ENCODE measurements at places on chromosomes 3 and 15.

DNA sequence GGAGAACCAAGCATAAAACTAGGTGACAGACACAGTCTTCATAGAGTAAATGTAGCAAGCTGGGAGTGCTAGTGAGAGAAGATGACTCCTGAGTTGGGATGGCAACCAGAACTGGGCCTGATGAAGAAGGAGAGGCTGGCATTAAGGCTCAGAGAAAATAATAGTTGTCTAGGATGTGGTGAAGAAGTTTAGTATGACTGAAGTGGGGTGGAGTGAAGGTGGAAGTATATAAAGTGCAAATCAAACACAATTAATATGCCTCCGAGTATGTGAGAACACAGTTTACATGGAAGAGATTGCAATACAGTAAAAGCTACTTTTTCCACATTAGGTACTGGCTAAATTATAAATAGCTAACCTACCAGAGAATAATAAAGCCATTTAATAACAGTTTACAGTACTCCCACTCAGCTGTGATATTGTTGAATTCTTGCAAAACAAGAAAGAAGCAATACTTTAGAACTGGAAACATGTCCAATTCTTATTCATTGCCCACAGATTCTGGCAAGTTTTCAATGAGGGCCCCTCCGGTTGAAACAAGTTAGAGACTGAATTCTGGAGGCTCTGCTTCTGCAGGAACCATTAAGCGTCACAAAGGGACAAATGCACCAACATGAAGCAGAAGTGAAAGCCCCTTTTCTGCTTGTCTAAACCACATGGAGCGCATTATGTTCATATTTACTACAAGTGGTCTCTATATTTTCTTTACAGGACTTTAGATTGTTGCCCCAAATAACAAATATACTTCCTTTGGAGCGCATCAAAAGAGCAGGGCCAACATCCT is 243.7 kb downstream of the SLC9A9 start:
- no peak for DNase-seq

- DNase-seq = no peak
These were observed 168.8 kb upstream of the NDN start for GRCh38 chr15:23855947-23856346.

GRCh38 chr3:105938101-105938500 is 69.3 kb upstream of the CBLB start:
- no peak for DNase-seq

DNA sequence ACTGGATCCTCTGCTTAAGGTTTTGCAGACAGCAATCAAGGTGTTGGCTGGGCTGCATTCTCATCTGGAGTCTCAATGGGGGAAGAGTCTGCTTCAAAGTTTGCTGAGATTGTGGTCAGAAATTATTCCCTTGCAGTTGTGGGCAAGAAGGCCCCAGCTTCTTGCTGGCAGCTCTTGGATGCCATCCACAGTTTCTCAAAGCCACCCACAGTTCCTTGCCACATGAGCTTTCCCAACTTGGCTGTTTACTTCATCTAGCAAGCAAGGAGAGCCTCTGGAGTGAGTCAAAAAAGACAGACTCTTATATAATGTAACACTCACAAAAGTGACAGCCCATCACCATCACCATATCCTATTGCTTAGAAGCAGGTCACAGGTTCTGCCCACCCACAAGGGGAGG is 62.1 kb upstream of the ABHD2 start:
- DNase-seq = no peak

DNA sequence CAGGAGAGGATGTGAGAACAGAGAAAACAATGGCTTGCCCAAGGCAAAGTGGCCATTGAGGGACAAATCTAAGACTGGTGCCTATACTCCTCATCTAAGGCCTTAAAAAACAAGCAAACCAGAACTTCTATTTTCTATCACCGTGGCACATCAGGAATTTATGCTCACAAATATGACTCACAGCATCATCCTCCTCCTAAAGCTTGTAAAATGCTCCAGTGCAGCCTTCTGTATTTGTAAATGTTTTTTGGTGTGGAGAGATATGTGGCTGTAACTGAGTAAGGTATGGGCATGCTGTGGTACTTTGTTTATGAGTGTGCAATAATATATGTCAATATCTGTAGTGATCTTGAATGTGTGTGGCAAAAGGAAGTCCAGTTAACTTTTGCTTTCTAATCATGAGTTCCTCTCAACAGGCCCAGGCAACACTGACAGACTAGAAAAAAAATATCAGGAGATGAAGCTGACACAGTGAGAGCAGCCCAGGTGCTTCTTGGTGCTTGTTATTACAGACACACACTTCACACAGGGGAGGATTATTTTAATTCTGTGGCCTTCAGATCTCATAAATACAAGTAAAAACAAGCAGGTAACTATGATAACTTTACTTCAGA is 60.3 kb downstream of the CTNNB1 start:
- no peak for DNase-seq

- no peak for DNase-seq
These were observed 146.2 kb downstream of the LMLN start for GRCh38 chr3:198106265-198106664.

GRCh38 chr3:148896062-148896461 is 31.0 kb downstream of the CPA3 start:
- DNase-seq = no peak

DNA sequence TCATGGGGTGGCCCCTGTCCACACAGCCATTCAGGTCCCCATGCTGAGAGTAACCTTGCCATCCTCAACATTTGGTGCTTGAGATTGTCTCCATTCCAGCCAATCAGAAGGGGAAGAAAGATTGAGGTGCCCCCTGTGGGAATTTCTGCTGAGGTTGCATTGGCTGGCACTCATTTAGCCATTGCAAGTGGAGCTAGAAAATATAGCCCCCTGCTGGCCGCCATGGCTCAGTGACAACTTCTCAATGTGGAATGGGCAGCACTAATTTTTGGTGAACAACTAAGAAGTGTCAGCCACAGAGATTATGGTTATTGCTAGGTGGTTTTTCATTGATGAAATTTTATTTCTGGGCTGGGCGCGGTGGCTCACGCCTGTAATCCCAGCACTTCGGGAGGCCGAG is 22.0 kb downstream of the COL6A6 start:
- no peak for DNase-seq

DNA sequence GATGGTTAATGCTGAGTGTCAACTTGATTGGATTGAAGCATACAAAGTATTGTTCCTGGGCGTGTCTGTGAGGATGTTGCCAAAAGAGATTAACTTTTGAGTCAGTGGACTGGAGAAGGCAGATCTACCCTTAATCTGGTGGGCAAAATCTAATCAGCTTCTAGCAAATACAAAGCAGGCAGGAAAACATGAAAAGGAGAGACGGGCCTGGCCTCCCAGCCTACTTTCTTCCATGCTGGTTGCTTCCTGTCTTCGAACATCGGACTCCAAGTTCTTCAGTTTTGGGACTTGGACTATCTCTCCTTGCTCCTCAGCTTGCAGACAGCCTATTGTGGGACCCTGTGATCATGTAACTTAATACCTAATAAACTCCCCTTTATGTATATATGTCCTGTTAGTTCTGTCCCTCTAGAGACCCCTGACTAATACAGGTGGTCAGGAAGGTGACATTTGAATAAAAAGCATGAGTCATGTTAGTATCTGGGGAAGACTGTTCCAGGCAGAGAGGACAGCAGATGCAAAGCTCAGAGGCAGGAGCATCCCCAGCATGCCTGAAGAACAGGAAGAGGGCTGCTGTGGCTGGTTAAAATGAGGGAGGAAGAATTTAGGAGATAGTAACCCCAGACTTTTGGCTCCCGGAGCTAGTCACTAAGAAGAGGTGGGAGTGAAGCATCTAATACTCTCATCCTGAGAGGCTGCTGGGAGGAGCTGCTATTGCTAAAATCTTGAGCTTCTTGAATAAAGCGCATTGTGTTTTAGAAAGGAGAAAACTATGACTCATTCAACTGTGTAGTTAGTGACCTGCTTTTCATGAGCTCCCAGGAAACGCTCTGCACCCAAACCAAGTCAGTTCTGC is 207.4 kb upstream of the HES1 start:
- DNase-seq = no peak

DNA sequence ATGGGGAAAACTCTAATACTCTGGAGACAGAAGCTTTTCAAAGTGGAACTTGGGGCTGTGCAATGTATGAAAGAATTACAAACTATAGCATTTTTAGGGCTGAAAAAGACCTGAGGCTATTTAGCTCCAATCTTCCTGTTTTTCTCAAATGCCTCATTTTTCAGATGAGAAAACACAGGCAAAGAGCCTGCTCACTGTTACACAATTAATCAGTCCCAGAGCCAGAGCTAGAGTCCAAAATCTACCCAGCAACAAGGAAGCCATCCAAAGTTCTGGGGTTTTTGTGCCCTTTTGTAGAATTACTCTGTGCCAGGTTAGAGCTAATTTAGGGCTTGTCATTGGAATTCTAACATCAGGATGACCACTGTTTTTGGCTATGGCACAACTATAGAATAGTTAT is 45.5 kb downstream of the GPR149 start:
- no peak for DNase-seq

DNA sequence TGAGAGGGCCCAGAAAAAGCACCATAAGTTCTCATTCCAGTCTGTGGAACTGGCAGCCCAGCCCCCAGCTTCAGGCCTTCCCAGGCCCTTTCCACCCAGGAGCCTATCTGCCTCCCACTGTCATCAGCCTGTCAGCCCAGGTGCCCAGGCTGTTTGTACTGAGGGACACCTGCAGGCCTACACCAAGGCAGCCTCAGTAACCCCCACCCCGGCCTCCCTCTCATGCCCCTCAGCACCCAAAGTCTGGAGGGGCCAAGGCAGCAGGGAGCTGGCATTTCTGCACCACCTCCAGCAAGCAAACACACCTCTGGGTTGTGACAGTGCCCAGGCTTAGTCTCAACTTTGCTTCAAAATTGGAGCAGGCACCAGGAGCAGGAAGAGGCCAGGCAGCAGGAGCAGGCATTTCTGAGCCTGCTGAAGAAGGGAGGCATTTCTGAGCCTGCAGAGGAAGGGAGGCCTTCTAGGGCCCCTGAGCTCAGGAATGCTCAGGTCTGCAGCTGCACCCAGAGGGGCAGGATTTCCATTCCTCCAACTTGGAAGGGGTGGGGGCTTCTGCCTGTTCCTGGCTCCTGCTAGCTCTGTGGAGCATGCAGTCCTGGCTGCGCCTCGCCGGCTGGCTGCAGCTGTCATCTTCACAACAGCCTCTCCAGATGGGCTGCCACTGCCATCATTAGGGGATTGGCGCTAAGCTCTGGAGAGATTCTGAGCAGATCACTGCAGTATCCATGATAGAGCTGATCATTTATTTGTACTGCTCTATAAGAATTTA is 396.1 kb downstream of the UNC13C start:
- DNase-seq = no peak

GRCh38 chr15:79602731-79603130 is 170.6 kb downstream of the MINAR1 start:
- DNase-seq = no peak

DNA sequence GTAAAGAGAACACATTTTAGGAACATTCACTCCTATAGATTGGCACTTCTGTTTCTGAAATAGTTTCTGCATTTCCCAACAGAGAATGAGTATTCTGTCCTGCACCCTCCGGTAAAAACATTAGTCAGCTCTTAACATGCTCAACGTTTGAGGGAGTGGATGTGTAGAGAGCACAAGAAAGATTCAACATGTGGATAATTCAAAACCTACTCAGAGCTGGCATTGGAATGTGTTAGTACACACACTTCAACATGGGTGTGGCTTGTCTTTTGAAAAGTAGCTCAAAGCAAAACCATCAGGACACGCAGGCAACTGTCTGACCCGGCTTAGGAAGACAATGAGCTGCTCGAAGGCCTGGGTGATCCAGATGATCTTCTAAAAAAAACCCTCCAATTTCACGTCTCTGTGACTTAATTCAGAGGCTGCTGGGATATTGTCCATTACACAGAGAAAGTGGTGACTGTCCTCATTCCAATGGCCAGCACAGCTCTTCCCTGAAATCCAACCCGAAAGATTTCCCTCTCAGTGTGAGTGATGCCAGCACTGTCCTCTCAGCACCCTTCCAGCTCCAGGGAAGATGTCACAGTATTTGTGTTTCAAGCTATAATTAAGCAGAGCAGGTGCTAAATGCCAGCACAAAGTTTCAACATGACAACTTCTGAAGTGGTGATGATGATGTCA is 18.1 kb downstream of the FBN1 start:
- no peak for DNase-seq

- no peak for DNase-seq
These were observed 87.4 kb downstream of the NFKBIZ start for GRCh38 chr3:101936419-101937356.

DNA sequence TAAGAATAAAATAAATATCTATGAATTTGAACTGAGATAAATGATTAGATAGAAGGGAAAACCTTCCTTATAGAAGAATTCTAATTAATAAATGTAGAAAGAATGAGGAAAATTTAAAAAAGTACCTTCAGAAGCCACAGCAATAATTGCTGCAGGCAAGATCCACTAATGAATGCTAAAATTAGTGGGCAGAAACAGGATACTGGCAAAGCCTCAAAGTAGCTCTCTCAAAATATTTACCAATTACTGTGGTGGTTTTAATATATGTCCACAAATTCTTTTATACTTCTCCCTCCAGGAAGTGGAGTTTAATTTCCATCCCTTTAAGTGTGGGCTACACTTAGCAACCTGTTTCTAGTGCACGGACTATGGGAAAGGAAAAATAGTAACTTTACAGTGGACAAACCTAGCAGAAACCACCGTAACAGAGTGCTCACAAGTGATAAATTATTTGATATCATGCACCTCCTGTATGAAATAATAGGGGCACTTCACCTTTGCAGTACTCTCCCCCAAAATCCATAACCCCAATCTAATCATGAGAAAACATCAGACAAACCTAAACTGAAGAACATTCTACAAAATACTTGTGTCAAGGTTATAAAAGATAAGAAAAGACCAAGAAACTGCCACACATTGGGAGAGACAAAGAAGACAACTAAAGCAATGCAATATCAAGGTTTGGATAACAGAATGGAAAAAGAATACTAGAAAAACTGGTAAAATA is 6.8 kb downstream of the PEAK1 start:
- no peak for DNase-seq

DNA sequence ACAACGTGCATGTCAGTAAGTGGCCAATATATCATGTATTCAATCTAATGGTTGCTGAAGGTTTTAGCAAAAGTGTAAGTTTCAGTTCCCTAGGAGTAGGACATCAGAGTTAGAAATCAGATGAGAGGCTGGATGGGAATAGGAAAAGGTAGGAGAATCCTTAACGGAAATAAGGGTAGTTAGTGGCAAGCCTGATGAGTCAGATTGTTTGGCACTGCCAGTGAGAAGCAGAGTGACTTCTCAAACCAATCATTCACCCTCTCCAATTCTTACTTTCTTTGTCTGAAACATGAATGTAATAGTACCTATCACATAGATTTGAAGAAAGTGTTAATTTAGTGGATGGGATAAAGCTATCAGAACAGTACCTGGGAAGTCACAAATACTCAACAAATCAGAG is 894.0 kb downstream of the NTRK3 start:
- no peak for DNase-seq

- DNase-seq = no peak
These were observed 13.5 kb upstream of the GABRR3 start for GRCh38 chr3:98048586-98048985.

- DNase-seq = no peak
These were observed 200.2 kb upstream of the GOLGA6L4 start for GRCh38 chr15:84035399-84035766.

Data from omental fat pad (tissue), 4 donors.